Activated CD8-positive, alpha-beta T cell treated with anti-CD3 and anti-CD28 coated beads for 36 hours (primary cell): ENCODE measurements at places on chromosomes 6 and 20. TPM values are rescaled to one million over a fixed set of nuclear protein-coding genes. Genes with fewer than 3 reads are reported as not detected.

DNA sequence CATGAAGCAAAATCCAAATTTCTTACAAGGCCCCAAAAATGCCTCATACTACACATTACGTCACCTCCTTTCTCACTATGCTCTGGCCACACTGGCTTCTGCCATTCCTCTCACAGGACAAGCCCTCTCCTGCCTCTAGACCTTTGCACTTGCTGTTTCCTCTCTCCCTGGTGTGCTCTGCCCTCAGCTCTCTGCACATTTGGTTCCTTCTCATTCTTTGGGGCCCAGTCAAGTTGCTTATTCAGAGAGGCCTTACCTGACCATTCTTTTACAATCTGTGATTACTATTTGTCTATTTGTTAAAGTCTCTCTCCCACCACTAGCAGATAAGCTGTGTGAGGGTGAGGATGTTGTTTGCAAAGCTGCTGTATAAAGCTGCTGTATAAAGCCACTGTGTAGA lies 15.4 kb upstream of the GSTA4 start:
- no peak for DNase-seq
- peaks cover 21% of the 10 kb centered on the region for H3K36me3 ChIP-seq
- H3K4me1 ChIP-seq: no peaks in the 10 kb centered on the region

DNA sequence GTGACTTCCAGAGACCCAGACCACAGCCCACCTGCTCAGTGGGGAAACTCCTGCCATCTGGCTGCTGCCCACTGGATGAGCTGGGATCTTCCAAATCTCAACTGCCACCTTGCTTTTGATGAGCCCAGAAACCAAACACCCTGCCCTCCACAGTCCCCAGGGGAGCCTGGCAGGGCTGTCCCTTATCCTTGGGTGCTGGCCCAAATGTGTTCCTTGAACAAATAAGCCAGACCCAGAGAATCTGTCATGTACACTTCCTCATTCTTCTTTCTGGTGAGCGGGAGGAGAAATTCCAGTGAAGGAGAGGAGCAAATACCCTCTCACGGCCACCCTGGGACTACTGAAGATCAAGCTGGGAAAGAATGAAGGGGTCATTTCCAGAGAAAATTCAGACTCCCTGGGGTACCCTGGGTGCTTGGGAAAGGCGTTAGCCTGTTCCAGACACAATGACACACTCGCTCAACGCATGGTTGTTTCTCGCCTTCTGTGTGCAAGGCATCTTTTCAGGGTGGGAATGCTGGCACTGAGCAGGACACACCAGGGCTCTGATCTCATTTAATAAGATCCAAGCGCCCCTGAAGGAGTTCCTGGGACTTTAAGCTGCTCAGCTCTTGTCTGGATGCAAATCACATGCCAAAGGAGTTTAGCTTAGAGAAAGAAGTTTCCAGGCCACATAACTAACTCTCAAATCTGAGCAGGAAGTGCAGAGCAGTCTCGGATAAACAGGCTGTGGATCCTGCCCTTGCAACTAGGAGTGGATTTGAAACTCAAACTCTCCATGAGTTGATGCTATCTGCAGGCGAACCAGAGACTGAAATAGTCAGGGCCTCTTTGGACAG lies 38.5 kb downstream of the PXDC1 start:
- no peak overlapping the region for H3K27ac ChIP-seq
- H3K4me3 ChIP-seq: no peak overlapping the region
- H3K4me1 ChIP-seq: no peaks in the 10 kb centered on the region
- peaks cover 4% of the 10 kb centered on the region for H3K36me3 ChIP-seq

GRCh38 chr20:53321596-53321995 lies 272.0 kb downstream of the ZNF217 start:
- H3K27ac ChIP-seq: no peak overlapping the region
- H3K36me3 ChIP-seq: peaks cover 2% of the 10 kb centered on the region
- no peak for DNase-seq
- no peak overlapping the region for H3K4me3 ChIP-seq
- H3K4me1 ChIP-seq: peaks cover 9% of the 10 kb centered on the region
- no peaks in the 10 kb centered on the region for H3K27me3 ChIP-seq

DNA sequence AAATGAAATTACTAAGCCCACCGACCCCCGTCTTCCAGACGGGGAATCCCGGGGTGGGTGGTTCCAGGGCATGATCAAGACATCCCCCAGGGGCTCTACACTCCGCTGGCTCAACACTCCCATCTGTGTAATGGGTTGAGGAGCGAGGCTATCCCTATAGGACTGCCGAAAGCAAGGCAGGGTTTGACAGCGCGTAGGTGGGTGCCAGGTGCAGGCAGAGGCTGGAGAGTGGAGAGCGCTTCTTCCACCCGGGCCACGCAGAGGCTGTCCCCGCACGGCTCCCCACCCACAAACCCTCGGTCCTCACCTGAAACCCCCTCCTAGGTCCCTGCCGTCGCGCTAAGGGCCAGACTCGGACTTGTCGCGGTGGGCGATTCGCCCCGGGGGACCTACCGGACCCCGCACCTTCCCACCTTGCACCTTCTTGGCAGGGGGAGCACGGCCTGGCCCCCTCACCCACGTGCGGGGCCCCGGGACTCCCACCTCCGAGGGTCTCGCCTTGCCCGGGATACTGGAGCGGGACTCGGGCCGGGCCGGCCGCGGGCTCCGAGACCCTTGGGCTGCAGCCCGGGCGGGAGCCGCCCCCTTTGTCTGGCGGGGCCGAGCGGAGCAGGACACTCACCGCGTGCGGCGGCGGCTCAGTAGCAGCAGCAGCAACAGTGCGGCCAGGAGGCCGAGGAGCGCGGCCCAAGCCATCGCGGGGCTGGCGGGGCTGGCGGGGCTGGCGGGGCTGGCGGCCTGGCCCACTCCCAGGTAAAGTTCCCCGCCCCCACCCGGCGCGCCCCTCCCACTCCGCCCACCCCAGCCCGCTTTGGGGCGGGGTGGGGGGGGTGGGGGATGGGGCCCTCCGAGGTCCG lies at the start of gene PTGIS:
PTGIS (minus strand) TSS at position 717 of the 857 bp plus-strand sequence; CDS start at position 696, 21 bp downstream.
- H3K27me3 ChIP-seq: peaks cover 55% of the 10 kb centered on the region
- H3K36me3 ChIP-seq: no peaks in the 10 kb centered on the region
- no peak within 1 kb of the TSS for H3K27ac ChIP-seq
- no peak for DNase-seq
- H3K4me3 ChIP-seq: peak within 1 kb of the TSS; percentile 27

DNA sequence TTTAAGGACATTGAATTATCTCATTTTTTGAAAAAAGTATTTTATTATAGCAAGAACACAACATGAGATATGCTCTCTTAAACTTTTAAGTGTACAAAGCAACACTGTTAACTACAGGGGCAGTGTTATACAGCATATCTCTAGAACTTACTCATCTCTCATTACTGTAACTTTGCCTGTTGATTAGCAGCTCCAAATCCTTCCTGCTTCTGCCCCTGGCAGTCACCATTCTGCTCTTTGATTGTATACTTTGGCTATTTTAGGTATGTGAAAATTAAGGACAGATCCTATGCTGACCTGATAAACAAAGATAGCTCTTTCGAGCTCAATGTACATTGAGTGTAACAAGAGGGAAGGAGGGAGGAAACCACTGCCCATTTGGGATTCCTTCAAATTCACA lies 1349.8 kb upstream of the GJE1 start:
- H3K4me1 ChIP-seq: no peaks in the 10 kb centered on the region
- H3K36me3 ChIP-seq: no peaks in the 10 kb centered on the region
- no peak for DNase-seq
- H3K27ac ChIP-seq: no peak overlapping the region
- no peak overlapping the region for H3K4me3 ChIP-seq

DNA sequence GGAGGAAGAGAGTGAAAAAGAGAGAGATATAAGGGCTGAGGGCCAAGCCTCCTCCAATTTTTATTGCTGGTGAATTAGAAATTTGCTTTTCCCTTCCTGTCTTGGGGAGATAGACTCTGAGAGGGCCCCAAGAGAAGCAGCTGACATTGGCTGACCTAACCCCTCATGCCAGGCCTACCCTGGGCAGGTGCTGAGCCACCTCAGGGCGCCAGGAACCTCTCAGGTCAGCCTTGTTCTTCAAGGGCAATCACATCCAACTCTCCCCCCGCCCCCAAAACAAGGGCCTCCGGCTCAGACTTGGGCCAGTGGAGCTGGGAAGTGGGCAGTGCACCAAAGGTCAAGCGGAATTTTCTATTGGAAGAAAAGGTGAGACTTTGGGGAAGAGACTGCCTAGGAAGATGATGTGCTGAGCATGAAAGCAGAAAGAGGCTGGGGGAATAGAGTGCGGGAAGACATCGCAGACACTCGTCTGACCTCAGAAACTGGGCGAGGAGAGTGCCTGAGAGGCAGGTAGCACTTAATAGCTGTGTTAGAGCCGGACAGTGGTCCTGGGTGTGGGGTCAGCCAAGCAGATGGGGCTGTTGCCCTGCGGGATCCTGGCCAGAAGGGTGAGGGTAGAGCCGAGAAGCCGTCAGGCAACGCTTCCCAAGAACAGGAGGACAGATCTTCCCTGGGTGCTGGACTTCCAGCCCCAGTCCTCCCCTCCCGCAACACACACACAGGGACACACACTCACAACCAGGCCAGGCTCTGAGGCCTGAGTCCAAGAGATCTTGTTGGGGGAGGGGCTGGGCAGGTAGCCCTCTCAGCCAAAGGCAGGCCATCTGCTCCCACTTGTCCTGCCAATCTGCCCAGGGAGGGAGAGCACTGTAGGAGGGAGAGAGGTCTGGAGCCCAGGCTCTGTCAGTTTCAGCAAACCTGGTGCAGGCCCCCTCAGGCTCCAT lies 3.7 kb upstream of the FASTKD5 start:
- peaks cover 9% of the 10 kb centered on the region for H3K4me1 ChIP-seq
- no peak overlapping the region for H3K4me3 ChIP-seq
- peaks cover 4% of the 10 kb centered on the region for H3K36me3 ChIP-seq
- H3K27me3 ChIP-seq: peaks cover 6% of the 10 kb centered on the region
- DNase-seq: no peak
- H3K27ac ChIP-seq: no peak overlapping the region

DNA sequence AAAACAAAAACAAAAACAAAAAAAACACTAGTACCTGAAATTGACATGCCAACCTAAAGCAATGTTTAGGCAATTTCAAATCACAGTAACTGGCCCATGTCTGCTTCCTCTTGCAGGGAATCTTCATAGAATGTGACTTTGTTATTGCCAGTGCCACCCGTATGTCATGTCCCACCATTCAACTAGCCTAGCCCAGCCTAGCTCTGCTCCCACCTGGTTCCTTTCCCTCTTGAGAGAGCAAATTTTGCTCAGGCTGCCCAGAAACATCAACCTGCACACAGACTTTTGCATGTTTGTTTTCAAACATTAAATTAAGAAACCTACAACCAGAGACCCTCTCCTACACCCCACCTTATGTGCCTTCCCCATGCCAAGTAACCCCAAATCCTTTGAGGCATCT lies 124.8 kb upstream of the SLC2A12 start:
- no peaks in the 10 kb centered on the region for H3K27me3 ChIP-seq
- peaks cover 40% of the 10 kb centered on the region for H3K4me1 ChIP-seq
- peak overlapping the region; percentile 98 for H3K4me3 ChIP-seq
- H3K27ac ChIP-seq: peak overlapping the region; percentile 98
- H3K36me3 ChIP-seq: peaks cover 24% of the 10 kb centered on the region

GRCh38 chr6:168730931-168731716 lies 290.1 kb downstream of the SMOC2 start:
- no peak for DNase-seq
- no peaks in the 10 kb centered on the region for H3K4me1 ChIP-seq
- no peaks in the 10 kb centered on the region for H3K36me3 ChIP-seq
- H3K27ac ChIP-seq: no peak overlapping the region
- no peak overlapping the region for H3K4me3 ChIP-seq
- H3K27me3 ChIP-seq: peaks cover 3% of the 10 kb centered on the region

- no peaks in the 10 kb centered on the region for H3K4me1 ChIP-seq
- H3K27me3 ChIP-seq: peaks cover 14% of the 10 kb centered on the region
- no peak overlapping the region for H3K27ac ChIP-seq
- H3K36me3 ChIP-seq: no peaks in the 10 kb centered on the region
These were observed 38.7 kb upstream of the SMIM28 start for GRCh38 chr6:138339024-138339423.

DNA sequence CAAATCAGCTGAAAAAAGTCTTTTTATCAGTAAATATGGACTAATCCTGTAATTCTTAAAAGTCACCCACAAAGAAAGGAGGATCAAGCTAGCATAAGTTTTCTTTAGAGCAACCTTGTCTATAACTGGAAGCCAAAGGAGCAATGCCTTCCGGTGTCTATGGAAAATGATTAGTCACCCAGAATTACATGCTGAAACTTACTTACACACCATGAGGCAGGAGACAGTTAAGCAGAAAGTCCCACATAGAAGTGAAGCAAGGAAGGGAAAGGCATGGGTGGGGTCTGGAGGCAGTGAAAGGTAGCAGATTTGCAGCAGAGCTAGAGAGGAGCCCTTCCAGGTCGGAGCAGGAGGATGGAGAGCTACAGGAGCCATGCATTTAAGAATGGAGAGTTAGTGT lies 153.7 kb upstream of the RIPOR2 start:
- no peak for DNase-seq
- no peak overlapping the region for H3K4me3 ChIP-seq
- H3K27ac ChIP-seq: peak overlapping the region; percentile 53
- H3K4me1 ChIP-seq: peaks cover 17% of the 10 kb centered on the region
- no peaks in the 10 kb centered on the region for H3K27me3 ChIP-seq
- peaks cover 37% of the 10 kb centered on the region for H3K36me3 ChIP-seq

DNA sequence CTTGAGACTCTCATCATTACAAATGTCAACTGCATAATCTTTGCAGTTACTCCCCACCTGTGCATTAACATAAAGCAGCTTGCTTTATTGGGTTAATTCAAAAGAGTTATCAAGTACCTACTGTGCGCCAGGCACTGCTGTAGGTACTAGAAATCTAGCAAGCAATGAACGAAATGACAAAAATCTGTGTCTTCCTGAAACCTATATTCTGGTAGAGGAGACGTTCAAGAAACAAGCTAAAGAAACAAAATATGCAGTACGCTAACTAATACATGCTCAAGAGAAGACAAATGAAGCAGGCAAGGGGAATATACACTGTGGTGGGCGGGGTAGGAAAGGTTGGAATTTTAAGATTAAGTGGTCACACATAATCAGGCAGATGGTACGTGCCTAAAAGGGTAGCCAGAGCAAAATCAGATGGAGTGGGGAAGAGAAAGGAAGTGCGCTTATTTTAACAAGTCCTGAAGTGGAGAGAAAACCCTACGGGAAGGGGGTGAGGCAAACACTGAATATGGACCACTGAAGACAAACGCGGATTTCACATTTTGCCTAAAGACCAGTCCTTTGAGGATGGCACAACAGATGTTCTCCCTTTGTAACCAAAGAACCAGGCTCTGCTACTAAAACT lies 1.2 kb downstream of the ELOVL2 start:
- no peak overlapping the region for H3K27ac ChIP-seq
- DNase-seq: no peak
- H3K4me3 ChIP-seq: peak overlapping the region; percentile 47
- peaks cover 2% of the 10 kb centered on the region for H3K36me3 ChIP-seq
- peaks cover 57% of the 10 kb centered on the region for H3K27me3 ChIP-seq

Gene EDEM2
- total RNA-seq: 14.4 TPM

Gene MUC21
- not detected for total RNA-seq

Gene MARCKS
- 0.47 TPM for total RNA-seq

Gene GMPR
- 0.31 TPM for total RNA-seq

Gene TMEM151B
- total RNA-seq: not detected

Gene ZNF341
- 5.0 TPM for total RNA-seq

Gene LY6G6F
- total RNA-seq: not detected

Gene DTD1
- 53.5 TPM for total RNA-seq

Gene POPDC3
- total RNA-seq: not detected

Gene SCUBE3
- total RNA-seq: not detected
